ENCODE measurements at places on chromosomes 12 and 14.

- no peak for DNase-seq
These were observed 41.2 kb upstream of the MEG3 start for GRCh38 chr14:100784523-100785337.

DNA sequence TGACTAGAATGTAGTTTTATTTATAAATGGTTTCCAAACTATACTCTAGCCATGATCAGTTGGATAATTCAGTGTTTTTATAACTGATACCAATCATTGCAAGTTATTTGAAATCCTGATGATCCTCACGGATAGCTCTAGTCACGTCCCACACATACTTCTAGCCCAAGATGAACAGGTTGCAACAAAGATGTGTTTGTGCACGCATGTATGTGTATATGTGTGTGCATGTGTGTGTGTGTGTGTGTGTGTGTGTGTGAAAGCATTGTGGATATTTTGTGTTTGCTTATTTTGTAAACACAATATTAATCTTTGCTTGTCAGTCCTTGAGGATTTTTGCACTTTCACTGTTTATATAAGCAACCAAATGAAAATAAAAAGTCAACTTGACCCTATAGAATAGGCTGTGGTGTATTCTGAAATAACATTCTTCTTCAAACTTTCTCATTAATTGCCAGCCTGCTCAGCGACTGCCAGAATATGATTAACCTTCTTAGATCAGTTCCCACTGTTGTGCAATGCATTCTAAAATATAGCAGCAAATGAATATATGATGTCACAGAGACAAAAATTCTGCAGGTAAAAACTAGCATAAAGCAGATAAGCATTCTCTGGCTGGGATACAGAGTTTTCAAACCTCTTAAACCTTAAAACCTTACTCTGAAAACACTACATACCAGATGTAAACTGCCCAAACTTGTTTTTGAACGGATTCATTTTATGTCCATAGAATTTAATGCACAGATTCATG is 48.8 kb upstream of the HIF1A start:
- no peak for DNase-seq

GRCh38 chr14:33945210-33946088 is 5.4 kb downstream of the EGLN3 start:
- DNase-seq, result no peak

DNA sequence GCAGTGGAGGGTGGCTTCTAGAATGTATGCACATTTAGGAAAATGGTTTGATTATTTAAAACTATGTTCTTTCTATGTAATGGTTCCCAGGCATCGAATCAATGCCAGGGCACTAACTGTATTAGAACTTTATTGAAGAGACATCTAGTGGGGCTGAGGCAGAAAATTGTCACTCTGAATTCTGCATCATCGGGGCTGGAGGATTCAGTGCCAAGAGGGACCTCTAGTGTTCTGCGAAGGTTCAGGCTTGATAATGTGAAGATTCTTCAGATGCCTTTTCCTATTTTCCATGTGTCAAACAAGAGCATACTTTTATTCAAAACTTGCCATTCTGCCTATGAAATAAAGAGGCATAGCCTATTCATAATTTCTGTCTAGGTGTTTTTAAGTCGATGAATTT is 146.3 kb downstream of the CAND1 start:
- DNase-seq, result peak; percentile 9

DNA sequence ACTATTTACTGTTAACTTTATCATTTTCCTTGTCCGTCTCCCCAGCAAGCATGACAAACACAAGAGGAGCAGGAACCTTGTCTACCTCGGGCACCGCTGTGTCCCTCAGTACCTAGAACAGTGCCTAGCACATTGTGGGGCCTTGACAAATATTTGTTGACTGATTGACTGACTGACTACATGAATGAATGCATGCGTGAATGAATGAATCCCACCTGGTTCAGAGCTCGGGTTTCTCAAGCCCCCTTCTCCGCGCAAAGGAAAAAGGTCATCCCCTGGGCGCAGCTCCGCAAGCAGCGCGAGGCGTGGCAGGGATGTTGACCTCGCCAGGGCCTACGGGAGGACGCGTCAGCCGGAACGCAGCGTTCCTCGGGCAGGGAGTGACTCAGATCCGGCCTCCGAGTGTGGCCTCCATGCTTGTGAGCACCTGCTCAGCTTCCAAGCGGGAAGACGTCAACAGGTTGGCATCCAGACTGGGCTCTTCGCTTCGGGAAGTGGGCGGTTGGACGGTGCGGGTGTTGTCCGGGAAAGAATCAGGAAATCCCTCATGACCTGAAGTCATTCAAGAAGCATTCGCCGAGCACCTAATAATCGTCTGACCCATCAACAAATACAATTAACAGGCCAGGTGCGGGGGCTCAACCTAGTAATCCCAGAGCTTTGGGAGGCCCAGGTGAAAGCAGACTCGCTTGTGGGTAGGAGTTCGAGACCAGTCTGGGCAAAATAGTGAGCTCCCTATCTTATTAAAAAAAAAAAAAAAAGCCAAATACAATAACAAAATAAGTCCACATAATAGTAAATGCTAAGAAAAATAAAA is 13.9 kb upstream of the UBC start:
- DNase-seq, result no peak

DNA sequence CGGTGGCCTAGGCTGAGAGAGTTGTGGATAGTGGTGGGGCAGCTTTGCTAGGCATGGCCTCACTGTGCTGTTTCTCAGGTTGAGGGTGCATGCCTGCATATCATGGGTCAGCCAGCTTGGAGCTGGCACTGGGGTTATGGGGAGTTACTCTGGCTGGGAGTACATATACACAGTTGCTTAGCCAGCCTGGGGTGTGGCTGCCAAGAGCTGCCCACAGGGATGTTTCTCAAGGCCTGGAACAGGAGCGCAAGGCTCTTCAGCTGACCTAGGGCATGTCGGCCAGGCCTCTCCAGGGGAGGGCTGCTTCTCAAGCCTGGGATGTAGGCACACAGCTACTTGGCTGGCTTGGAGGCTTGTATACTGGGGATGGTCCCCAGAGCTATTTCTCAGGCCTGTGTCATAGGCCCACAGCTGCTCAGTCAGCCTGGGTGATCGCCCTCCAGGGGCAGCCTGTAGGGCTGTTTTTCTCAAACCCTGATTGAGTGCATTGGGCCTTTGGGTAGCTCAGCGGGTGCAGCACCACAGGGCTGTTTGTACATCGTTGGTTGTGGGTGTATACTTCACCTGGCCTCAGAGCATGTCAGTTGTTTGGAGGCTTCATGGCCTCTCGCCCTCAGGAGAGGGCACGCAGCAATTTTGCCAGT is 114.9 kb downstream of the METTL25 start:
- DNase-seq, result no peak

DNA sequence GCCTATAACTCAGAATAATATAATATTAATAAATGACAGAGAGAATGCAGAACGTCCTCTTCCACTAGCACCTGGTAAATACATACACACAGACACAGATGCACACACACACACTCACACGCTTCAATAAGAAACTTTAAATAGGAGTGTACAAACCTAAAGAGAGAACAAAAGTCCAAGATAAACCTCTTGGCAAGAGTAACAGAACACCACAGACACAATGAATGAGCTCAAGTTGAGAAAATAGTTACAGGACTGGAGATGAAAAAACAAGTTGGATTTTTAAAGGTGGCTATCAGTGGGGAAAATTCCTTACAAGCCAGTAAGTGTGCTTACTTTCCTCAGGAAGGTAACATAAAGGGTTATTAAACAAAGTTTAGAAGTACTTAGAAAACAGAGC is 35.2 kb downstream of the CRY1 start:
- DNase-seq, result no peak

DNA sequence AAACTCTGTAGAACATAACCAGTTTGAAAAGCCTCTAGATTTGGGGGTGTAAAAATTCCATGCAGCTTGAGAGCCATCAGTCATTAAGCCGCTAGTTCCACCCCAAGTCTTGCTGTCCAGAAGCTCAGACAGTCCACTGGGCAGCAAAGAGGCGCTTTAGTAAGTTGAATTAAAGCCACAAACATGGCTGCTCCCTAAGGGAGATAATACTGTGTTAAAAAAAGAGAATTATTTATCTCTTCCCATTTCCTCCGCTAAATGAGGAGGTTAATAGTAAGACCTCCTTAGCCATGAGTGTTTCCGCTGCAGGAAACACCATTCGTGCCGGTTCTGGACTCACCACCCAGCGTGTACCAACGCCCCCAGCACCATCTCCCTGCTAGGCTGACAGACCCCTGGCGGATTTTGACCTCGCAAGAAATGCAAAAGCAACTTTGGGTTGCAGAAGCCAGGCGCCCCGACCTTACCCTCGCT is 536 bp downstream of the TM7SF3 start:
- DNase-seq, result no peak

DNA sequence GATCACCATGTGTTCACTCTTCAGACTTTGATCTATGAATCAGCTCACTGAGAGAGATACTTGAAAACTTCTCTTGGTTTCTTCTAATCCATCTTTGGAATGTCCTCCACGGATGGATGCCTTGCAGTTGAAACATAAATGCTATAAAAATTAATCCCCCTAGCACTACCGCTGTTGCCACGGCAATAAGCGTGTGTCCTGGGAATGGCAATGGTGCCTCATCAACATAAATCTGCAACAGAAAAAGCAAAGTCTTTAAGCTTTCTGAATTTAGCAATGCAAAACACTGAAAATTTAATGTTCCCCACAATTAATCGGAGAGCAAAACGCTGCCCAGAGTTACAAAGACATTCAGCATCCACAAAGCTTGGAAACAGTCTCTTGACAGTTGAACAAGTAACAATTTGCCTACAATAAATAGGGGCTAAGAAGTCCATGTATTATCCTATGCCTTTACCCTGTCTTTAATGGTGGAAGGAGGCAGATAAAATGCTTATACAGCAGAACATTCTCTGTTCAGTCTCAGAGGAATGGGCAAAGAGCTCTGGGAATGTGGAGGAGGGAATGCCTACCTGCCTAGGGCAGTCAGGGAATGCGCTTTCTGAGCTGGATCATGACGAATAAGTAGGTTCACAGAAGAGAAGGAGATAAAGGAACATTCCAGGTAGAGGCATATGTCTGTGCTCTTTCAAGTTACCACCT is 70.9 kb upstream of the PPP4R3A start:
- no peak for DNase-seq

DNA sequence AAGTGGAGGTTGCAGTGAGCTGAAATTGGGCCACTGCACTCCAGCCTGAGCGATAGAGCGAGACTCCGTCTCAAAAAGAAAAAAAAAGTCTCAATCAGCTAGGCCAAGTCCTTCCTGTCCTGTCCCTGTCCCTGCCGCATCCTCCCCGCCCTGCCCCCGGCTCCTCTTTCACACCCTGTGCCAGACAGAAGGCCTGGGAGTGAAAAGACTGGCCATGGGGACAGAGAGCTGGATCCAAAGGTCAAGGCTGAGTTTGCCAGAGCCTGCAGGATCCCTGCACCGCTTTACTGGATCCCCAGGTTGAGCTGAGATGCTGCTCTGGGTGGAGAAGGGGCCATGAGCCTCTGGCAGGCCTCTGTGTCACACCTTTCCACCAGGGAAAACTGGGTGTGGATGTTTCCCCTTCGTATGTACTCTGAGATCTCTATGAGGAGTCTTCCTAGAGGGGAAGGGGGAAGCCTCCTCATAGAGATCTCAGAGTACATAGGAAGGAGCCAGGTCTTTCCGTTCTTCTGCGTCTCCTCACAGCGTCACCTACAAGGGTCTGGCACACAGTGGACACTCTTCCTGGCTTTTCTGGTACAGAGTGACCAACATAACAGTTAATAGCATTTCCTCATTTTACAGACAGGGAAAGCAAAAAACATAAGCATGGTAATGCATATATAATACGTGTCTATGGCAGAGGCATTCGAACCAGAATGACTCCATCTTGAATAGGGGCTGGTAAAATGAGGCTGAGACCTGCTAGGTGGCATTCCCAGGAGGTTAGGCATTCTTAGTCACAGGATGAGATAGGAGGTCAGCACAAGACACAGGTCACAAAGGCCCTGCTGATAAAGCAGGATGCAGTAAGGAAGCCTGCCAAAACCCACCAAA is 35.1 kb downstream of the NINJ2 start:
- DNase-seq, result no peak

All from GM10248 (cell line).